SK-N-DZ (cell line): ENCODE measurements at places on chromosomes 6 and 20.

DNA sequence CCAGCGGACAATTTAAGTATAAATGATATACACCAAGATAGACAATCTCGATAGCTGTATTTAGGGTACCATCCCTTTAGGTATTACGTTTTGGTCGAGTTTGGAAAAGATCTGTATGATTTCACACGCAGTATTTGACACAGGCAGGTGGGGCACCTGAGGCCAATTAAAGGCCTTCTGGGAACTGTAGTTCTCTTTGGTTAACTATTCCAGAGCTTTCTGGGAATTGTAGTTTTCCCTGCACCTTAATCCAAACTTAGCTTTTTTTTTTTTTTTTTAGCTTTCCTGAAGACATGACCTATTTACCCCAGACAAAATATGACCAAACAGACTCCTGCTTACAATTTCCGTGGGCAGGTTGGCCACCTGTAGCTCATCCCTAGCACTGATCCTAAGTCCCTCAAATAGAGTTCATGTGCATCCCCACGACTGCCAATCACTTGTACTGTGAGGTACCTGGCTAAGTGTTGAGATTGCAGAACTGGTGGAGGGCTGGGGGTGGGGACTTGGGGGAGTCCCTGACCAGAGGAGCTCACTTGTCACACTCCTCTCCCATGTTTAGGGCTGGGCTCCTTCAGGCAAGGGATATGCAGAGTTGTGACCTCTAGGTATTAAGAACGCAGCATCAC is 999 bp upstream of the EHMT2 start:
- DNase-seq: peak; percentile 60

- no peak for DNase-seq
Measured at GRCh38 chr6:112909781-112910180, 562.7 kb downstream of the RFPL4B start.

DNA sequence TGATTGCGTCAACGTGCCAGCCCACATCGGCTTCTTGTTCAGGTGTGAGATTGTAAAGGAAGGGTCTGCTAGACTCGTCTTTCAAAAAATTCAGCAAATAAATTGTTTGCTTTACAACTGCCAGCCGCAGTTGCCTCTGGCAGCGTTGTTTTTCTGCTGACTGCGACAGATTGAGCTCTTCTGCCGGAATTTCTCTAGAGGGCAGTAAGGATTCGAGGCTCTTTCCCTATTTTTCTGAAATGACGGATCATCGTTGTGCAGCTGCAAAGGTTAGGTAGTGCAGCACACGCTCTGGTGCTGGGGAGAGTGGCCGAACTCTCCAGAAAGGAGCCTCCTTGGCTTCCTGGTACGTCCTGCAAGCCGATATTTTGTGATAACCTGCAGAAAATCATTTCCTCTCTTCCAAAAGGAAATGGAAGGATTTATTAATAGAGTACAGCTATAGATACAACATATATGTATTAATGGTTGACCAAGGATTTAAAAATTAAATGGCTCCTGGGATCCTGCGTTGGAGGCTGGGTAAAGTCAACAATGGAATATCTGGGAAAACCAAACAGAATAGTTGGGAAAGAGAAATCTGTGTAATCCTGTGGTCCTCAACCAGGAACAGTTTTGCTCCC is 121.9 kb upstream of the ZFP64 start:
- DNase-seq: peak; percentile 82

- DNase-seq: no peak
Measured at GRCh38 chr6:26362836-26363220, 2.2 kb upstream of the BTN3A2 start.

- DNase-seq: no peak
Measured at GRCh38 chr6:34005901-34006531, 139.9 kb downstream of the GRM4 start.

- DNase-seq: peak; percentile 65
Measured at GRCh38 chr6:26065952-26066380, 21.3 kb upstream of the HFE start.

GRCh38 chr6:7978736-7979135 is 68.1 kb upstream of the TXNDC5 start:
- no peak for DNase-seq

DNA sequence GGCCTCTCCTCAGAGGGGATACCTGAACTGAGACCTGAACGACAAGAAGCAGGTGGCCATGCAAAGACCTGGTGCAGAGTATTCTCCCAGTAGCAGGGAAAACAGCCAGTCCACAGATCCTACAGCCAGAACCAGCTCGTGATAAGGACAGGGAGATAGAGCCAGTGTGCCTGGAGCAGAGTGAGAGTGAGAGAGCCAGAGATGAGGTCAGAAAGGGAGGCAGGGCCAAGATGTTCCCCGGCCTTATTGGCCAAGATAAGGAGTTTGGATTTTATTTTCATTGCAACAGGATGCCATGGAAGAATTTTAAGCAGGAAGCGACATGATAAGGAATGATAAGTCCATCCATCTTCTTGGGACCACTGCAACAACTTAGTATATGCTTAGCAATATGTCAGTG is 111.8 kb downstream of the UBE3D start:
- DNase-seq: no peak

DNA sequence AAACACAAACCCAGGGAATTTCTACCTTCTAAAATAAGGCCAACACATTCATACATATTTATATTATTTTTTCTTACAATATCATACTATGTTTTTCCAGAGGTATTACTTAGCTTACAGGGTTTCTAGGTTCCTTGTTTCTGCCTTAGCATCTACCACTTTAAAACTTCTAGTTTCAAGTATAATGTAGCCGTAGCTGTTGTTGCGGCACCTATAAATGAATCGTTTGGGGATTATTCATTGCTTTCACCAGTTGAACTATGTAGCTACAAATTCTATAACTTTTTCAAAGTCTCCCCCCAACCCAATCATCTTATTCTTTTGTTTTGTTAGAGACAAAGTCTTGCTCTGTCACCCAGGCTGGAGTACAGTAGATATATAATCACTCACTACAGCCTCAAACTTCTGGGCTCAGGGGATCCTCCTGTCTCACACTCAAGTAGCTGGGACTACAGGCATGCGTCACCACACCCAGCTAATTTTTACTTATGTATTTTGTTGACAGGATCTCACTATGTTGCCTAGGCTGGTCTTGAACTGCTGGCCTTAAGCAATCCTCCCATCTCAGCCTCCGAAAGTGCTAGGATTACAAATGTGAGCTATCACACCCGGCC is 43.9 kb downstream of the TNFAIP3 start:
- DNase-seq: no peak

DNA sequence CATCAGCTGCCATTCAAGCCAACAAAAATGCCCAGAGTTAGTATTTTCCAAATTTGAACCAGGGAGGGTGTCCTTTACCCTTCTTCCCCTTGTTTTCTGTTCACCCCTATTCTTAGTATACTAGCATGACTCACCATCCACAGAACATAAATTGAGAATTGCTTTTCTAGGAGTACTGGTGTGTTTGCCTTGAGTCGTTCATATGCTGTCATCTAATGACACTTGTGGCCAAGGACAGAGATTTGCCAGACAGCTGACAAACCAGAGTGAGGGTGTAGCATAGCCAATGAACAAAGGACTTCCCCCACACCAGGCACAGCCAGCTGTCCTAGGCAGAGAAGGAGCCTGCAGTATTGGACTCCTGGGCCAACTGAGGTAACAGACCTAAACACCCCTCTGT is 62.2 kb downstream of the FILIP1 start:
- DNase-seq: peak; percentile 78

DNA sequence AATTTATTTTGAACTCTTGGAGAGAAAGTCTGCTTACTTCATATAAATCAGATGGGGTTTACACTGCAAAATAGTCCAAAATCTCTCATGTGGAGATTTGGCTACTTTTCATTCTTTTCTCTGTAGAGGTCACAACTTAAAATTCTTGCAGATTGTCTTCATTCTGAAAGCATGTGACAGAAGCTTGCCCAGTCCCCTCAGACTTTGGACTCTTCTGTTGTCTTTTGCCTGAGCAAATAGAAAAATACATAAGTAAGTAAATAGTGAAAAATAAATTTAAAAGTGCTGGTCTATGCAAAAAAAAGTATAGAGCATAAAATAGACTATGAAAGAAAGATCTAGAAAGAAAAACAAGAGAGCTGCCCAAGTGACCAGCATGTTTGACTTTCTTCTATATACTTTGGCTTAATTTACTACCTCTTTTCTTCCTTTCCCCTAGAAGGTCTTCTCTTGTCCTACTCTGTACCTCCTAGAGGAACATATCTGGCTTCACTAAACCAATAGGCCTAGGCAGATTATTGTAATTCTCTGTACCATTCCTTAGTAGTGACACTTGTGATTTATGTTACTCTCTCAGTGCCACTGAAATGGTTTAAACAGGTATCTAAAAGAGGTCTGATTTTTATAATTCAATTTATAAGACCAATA is 260.9 kb downstream of the TENT5A start:
- DNase-seq: no peak

GRCh38 chr6:41721414-41721813 is 14.0 kb downstream of the TFEB start:
- DNase-seq: no peak

- no peak for DNase-seq
Measured at GRCh38 chr20:48468571-48468970, 359.2 kb downstream of the PREX1 start.

DNA sequence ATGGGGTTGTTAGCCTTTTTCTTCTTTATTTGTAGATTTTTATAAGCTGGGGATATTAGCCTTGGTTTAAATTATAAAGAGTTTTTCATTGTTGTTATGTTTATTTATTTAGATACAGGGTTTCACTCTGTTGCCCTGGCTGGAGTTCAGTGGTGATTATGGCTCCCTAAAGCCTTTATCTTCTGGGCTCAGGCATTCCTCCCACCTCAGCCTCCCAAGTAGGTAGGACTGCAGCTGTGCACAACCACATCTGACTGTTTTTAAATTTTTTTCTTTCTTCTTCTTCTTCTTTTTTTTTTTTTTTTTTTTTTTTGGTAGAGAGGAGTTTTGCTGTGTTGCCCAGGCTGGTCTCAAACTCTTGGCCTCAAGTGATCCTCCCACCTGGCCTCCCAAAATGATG is 80.9 kb downstream of the UBE3D start:
- no peak for DNase-seq

GRCh38 chr6:50264995-50265571 is 215.4 kb upstream of the DEFB112 start:
- DNase-seq: peak; percentile 59

- DNase-seq: no peak
Measured at GRCh38 chr6:104281370-104281769, 578.3 kb downstream of the HACE1 start.

DNA sequence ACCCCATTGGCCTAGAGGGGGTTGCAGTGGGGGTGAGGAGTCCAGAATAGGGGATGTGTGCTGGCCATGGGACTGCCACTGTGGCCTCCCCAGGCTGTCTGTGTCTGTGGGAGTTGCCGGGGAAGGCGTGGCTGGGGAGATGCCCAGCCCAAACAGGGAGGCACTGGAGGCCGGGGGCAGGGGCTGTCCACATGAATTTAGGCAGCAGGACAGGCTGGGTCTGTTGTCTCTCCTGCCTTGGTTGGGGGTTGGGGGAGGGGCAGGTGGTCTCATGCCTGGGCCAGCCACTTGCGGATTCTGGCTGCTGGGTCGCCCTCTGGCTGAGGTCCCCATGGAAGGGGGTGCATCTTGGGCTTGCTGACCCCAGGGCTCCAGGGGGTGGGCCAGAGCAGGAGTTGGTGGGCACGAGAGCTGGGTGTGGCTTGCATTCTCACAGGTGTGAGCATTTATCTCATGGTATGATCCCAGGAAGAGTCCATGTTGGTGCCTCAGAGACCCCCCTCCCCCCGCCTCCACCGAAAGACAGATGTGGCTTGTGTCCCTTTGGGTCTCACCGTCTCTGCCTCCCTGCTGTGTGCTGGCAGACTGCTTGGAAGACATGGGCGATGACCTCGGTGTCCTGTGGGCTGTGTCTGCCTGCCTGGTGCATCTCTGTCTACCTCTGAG is 4.0 kb downstream of the SOX18 start:
- DNase-seq: no peak

- DNase-seq: no peak
Measured at GRCh38 chr6:73418081-73418741, 23.6 kb downstream of the DDX43 start.

GRCh38 chr6:9799582-9799981 is 615.3 kb downstream of the TFAP2A start:
- no peak for DNase-seq

GRCh38 chr6:73962884-73963283 is 266.9 kb downstream of the CD109 start:
- DNase-seq: no peak

GRCh38 chr6:22325481-22325880 is 28.6 kb upstream of the PRL start:
- no peak for DNase-seq

GRCh38 chr6:51112731-51113130 is 294.1 kb downstream of the TFAP2B start:
- no peak for DNase-seq

DNA sequence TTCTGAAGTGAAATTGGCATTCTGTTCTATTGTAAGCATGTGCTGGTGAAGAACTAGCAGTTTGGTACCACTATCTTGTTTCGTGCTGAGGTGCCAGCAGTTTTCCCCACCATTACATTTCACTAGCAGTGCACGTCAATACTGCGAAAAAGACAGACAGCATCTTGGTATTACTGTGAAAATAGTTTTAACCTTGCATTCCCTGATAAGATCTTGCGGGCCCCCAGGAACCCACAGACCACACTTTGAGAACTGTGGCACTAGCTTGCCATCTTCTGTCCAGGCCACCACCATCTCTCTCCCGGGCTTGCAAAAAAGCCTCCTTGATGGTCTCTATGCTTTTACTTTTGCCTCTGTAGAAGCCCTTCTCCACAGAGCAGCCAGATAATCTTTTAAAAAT is 185.7 kb downstream of the BACH2 start:
- DNase-seq: no peak

GRCh38 chr6:103027271-103027931 is 1633.9 kb downstream of the GRIK2 start:
- DNase-seq: no peak

DNA sequence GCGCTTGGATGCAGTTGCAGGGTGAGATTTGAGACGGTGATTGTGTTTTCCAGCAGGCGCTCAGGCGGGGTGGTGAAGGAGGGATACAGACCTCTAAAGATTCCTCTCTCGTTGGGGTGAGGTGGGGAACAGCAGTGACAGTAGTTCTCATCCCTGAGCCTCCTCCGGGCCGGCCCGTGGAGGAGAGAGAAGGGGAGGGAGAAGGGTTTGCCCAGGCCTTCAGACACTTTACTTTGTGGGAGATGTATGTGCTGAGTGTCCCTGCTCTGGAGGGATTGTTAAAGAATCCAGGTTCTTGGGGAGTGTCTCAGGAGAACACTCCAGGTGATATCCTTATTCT is 41.0 kb downstream of the PSMB9 start:
- no peak for DNase-seq

DNA sequence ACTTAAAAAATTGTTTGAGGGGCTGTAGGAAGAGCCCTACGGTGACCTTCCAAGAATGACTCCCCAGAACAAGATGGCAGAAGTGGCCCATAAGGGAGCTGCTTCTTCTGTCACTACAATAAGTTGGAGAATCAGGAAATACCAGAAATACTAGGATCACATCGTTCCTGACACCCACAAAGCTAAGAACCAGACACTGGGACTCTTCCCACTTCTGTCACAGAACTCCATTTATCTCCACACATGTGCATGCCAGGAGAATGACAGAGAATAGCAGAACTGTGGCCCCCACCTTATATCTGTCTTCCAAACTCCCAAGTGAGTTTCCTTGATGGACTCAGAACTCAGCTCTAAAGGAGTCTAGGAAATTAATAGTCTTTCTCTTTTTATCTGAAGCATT is 54.6 kb upstream of the UBR2 start:
- no peak for DNase-seq
